Caki2 (cell line): ENCODE measurements at places on chromosomes 12 and 14. TPM values are rescaled to one million over a fixed set of nuclear protein-coding genes. Genes with fewer than 3 reads are reported as not detected.

GRCh38 chr14:50530794-50531365, 1.5 kb downstream of the MAP4K5 start:
- no peak for DNase-seq

DNA sequence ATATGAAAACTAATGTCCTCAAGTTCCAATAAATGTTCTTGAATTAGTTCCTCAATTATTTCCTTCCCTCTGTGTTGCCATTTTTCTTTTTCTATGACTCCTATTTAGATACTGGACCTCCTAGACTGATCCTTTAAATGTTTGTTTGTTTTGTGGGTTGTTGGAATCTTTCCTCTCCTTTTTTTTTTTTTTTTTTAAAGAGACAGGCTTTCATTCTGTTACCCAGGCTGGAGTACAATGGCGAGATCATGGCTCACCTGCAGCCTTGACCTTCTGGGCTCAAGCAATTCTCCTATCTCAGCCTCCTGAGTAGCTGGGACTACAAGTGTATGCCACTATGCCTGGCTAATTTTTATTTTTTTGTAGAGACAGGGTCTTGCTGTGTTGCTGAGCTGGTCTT, 9.6 kb downstream of the PRKAG1 start:
- peak; percentile 34 for DNase-seq

DNA sequence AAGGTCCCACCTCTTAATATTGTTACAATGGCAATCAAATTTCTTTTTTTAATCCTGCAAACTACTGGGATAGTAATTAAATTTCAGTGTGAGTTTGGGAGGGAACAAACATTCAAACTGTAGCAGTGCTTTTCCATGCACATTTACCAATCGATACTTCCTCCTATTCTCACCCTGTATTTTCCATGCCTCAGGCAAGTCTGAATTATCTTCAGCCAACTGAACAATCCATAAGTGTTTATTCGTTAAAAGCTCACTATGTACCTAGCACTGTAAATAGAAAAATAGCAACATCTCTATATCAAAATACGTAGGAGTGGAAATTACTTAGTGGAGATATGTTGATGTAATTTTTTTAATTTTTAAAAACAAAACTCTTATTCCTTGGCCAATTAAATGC, 43.5 kb downstream of the CCDC177 start:
- no peak for DNase-seq

- no peak for DNase-seq
Observed at GRCh38 chr14:84254290-84254689, 1275.7 kb upstream of the FLRT2 start.

GRCh38 chr14:93133464-93133863, 17.7 kb upstream of the ITPK1 start:
- DNase-seq: no peak

DNA sequence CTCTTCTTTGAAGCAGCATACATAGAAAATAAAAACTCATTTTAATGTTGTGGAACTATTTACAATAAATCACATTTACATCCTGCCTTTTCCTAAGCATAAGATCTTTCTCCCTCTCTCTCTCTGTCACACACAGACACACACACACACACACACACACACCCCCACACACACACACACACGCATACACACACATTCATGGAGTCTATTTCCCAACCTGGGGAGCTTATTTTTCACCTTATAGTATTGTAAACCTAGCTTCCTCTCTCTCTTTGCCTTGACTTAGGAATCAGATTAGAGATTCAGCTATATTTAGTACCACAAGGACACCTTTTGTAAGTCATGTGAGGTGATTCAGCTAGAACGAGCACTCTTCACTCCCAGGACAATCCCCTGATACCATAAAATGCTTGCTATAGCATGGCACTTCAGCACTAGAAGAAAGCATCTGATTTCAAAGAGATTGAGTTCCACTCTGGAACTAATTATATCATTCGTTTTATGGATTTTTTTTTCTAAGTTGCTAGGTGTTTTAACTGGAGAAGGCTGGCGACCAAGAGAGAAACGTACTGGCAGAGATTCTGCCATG, 23.6 kb downstream of the TMEM30B start:
- DNase-seq: no peak

- no peak for DNase-seq
Observed at GRCh38 chr12:9669534-9669933, at the start of gene CLEC2D. Gene CLEC2D (plus strand): TSS chr12:9669713. CDS start chr12:9669735, 22 bp downstream.

DNA sequence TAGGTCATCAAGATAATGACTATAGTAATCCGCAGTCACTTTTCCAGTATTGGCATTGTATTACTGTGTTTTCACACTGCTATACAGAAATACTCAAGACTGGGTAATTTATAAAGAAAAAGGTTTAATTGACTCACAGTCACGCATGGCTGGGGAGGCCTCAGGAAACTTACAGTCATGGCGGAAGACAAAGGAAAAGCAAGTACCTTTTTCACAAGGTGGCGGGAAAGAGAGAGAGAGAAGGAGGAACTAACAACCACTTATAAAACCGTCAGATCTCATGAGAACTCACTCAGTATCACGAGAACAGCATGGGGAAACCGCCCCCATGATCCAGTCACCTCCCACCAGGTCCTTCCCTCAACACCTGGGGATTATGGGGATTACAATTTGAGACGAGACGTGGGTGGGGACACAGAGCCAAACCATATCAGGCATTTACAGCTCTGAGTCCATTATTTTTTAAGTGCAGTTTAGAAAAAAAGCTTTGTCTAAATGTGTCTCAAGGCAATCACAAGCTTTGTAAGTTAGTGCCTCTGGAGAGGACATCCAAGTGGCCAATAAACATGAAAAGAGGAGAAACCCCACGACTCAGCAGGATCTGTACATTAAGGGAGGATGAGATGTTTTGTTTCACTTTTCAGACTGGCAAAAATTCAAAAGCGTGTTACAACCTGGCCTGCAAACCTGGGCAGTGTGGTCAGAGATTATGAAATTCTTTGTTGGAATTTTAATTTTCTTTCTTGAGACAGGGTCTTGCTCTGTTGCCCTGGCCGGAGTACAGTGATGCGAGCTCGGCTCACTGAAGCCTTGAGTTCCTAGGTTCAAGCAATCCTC, 82.0 kb downstream of the DNAH10 start:
- DNase-seq: no peak

- DNase-seq: no peak
Observed at GRCh38 chr12:56004211-56004610, 7.1 kb downstream of the SUOX start.

- DNase-seq: no peak
Observed at GRCh38 chr14:35405304-35405996, 901 bp upstream of the NFKBIA start.

- no peak for DNase-seq
Observed at GRCh38 chr12:104115587-104115975, 22.4 kb downstream of the NFYB start.

GRCh38 chr14:85873006-85873405, 343.1 kb downstream of the FLRT2 start:
- DNase-seq: no peak

- DNase-seq: no peak
Observed at GRCh38 chr14:58866391-58866790, 228.6 kb downstream of the DACT1 start.

DNA sequence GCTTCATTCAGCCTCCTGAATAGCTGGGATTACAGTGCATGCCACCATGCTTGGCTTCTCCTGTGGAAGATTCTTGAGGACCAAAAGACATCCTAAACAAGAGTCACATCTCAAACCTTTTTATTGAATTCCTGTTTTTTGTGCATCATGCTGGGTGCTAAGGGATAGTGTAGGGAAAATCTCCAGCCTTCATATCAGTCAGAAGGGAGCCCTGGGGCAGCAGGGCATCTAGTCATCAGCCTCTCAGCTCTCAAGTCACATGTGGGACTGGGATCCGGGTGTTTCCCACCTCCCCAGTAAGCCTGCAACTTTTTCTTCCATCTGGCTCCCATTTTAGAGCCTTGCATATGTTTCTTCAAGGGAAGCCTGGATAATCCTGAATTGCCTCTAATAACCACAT, 25.1 kb upstream of the OASL start:
- no peak for DNase-seq

DNA sequence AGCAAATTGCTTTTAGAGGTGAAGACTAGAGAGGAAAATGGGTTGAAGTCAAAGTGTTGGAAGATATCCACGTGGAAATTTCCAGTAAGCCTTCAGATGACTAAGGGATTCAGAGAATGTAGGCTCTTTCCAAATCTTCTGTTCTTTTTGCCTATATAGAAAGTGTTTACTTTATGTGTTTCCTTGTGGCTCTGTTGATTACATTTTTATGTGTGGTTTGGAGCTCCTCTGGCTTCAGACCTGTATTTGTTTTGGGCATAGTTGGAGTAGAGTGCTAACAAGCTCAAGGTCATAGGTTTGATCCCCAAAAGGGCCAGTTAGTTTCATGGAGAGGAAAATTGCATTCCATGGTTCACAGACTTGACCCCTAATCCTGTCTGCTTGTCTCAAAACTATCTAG, 91.9 kb downstream of the IGF1 start:
- DNase-seq: no peak

Gene FOXN4
- not detected in 2 replicates for total RNA-seq

Gene FIGNL2
- 0.84 and 1.7 TPM in 2 replicates for total RNA-seq

Gene SLC25A47
- not detected in 2 replicates for total RNA-seq

Gene KIF21A
- 19.0 and 22.0 TPM in 2 replicates for total RNA-seq

Gene KRT83
- total RNA-seq: not detected in 2 replicates

Gene CLEC6A
- total RNA-seq: not detected in 2 replicates

Gene POTEG
- total RNA-seq: not detected in 2 replicates

Gene MANSC4
- not detected in 2 replicates for total RNA-seq

Gene A2M
- total RNA-seq: not detected in 2 replicates
